ENCODE measurements at places on chromosomes 1 and 21. TPM values are rescaled to one million over a fixed set of nuclear protein-coding genes. Genes with fewer than 3 reads are reported as not detected.
A peak's percentile ranks its signal among the peaks of the same experiment; 100 is the strongest.

OR2L2 gene
- 0.07 TPM for total RNA-seq

RGS7 gene
- total RNA-seq = not detected

GBP7 gene
- total RNA-seq = not detected

TAS1R1 gene
- total RNA-seq = not detected

GRCh38 chr1:162551969-162552683, 9.4 kb upstream of the UAP1 start:
- DNase-seq = no peak

DNA sequence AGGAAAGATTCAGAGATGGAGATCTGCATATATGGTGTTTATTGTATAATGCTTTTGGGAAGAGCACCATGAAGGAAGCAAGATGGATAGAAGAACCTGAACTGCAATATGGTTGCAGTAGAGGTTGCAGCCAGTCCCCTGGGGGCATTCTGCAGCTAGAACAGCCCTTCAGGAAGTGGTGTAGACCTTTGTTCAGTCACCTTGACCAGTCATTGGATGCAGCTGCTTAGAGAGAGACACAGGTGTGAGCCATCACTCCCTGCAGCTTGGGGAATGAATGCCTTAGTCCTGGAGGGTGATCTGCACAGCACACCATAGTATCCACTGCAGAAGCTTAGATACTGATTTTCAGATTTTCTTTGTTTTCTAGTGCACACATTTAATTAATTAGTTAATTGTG, 42.3 kb downstream of the NEK7 start:
- DNase-seq = no peak

MTARC1 gene
- total RNA-seq = not detected

SLC1A7 gene
- not detected for total RNA-seq

LAMB3 gene
- 20.3 TPM for total RNA-seq

AGMAT gene
- 31.5 TPM for total RNA-seq

FCRL5 gene
- total RNA-seq = not detected

TMEM61 gene
- not detected for total RNA-seq

GRCh38 chr1:116990612-116991151, 10.9 kb upstream of the CD101 start:
- no peak for DNase-seq

DNA sequence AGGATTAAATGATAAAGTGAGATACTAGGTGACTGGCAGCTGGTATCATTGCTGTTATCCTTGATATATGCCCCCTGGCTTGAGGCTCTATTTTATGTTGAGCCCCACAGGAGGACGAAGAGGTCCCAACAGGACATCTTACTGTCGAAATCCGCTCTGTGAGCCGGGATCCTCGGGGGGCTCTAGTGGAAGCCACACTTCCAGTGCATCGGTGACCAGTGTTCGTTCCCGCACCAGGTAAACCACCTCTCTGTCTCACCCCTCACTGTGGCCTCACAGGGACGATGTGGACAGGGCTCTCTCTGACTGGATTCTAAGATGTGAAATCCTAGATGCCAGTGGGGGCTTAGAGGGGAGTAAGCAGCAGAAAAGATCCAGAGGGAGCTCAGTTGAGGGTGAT, 2.1 kb downstream of the TMEM39B start:
- DNase-seq = no peak

DNA sequence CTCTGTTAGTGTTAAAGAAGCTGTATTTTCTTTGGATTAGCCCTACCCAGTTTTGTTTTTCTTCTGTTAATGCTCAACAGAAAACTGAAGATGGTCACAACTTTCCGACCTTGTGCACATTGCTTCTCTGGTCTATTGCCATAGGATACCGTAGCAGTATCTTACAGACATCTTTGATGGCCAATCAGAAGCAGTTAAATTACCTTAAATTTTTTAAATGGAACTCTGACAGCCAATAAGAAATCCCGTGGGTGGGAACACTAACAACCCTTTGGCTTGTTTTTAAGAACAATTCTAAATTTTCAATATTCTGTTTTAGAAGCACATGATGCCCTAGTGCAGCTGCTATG, 17.2 kb downstream of the NFYC start:
- DNase-seq = no peak

GRCh38 chr1:36115200-36115669, 9.8 kb downstream of the COL8A2 start:
- no peak for DNase-seq

GRCh38 chr1:235015291-235015985, 113.2 kb downstream of the TOMM20 start:
- DNase-seq = peak; percentile 86

- no peak for DNase-seq
These were observed 24.3 kb upstream of the PPP1R15B start for GRCh38 chr1:204435872-204436271.

OPTC gene
- not detected for total RNA-seq

TMEM50B gene
- total RNA-seq = 14.4 TPM

DNA sequence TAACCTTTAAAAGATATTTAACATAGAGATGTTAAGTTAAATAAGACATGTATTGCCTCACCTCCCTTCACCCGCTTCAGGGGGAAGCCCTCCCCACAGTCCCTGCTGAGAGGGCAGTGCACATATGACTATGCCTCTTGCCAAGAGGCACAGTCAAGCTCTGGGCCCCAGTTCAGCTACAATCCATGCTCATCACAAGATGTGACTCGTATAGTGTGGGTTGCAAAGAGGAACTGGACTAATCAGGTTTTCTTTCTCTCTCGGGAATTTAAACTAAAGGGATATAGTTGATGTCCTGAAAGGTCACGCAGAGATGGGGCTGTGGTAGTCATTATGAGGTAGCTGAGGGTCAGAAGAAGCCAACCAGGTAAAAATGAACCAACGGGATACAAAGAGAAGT, 35.6 kb downstream of the LYST start:
- DNase-seq = peak; percentile 55

C1orf74 gene
- 3.2 TPM for total RNA-seq

DNA sequence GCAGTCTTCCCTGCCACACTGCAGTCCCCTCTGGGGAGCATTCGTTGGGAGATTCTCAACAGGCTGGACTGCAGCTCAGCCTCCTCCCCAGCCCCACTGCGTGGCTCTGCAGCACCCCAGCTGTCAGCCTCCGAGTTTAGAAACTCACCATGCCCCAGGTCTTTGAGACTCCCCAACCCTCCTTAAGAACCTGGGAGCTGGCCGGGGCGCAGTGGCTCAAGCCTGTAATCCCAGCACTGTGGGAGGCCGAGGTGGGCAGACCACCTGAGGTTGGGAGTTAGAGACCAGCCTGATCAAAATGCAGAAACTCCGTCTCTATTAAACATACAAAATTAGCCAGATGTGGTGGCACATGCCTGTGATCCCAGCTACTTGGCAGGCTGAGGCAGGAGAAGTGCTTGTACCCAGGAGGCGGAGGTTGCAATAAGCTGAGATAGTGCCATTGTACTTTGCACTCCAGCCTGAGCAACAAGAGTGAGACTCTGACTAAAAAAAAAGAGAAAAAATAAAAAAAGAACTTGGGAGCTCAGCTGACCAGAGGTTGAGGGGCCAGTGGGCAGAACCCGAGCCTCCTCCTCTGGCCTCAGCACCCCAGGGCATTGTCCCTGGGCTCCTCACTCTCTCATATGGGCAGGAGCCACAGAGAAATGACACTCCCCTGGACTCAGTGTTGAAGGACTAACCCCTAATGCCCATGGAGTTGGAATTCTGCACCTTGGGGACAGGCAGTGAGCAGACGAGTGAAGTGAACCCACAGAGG, 5.6 kb downstream of the OLIG2 start:
- no peak for DNase-seq

- peak; percentile 72 for DNase-seq
These were observed 11.0 kb downstream of the TP53BP2 start for GRCh38 chr1:223834660-223835263.

TMEM35B gene
- 20.1 TPM for total RNA-seq
